ENCODE measurements at places on chromosomes 7 and 10. TPM values are rescaled to one million over a fixed set of nuclear protein-coding genes. Genes with fewer than 3 reads are reported as not detected.
A peak's percentile ranks its signal among the peaks of the same experiment; 100 is the strongest.

GRCh38 chr10:49408519-49409306 lies 12.8 kb upstream of the DRGX start:
- no peak for DNase-seq

GRCh38 chr7:117134889-117135552 lies 181.7 kb downstream of the ST7 start:
- DNase-seq = no peak

The HOXA1 gene
- total RNA-seq = 8.3 TPM

- no peak for DNase-seq
Observed at GRCh38 chr10:30436191-30436611, 2.2 kb downstream of the MAP3K8 start.

- no peak for DNase-seq
Observed at GRCh38 chr10:71344993-71345480, 26.0 kb downstream of the SLC29A3 start.

DNA sequence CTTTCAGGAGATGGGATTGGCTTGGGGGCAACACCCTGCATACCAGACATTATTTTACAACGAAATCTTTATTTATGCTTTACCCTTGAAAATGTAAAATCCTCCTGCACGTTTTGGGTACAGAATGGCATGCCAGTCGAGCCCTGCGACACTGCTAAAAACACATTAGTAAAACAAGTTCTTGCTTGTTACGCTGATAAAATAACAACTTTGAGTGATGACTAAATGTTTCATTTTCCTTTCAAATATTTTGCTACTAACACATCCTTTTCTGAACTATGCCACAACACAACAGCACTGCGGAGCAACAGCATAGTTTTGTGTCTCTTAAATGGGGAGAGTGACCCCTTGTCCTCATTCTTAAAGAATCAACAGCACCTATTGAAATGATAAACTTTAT lies 76.0 kb upstream of the SEMA3D start:
- peak; percentile 46 for DNase-seq

The ZNF786 gene
- total RNA-seq = 5.5 TPM

DNA sequence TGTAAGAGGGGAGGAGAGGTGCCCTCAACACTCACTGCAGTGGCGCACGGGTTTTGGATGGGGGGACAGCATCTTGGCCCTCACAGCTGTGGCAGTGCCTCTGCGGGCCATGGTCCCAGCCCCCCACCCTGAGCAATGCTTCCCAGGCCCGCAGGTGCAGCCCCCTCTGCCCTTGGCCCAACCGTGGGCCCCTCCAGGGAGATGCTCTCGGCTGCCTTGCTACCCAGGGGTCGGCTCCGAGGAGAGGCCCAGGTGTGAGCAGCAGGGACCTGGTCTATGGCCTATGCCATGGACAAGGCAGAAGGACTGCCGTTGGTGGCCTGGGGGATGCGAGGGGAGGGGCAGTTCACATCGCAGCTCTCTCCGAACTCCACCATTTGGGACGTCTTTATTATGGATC lies 159.2 kb downstream of the RNF216 start:
- DNase-seq = no peak

GRCh38 chr10:62669341-62669740 lies 135.2 kb upstream of the ADO start:
- DNase-seq = no peak

The ATG9B gene
- 0.18 TPM for total RNA-seq

GRCh38 chr7:117178600-117178999 lies 144.3 kb downstream of the WNT2 start:
- DNase-seq = no peak

The ERVW-1 gene
- total RNA-seq = not detected

DNA sequence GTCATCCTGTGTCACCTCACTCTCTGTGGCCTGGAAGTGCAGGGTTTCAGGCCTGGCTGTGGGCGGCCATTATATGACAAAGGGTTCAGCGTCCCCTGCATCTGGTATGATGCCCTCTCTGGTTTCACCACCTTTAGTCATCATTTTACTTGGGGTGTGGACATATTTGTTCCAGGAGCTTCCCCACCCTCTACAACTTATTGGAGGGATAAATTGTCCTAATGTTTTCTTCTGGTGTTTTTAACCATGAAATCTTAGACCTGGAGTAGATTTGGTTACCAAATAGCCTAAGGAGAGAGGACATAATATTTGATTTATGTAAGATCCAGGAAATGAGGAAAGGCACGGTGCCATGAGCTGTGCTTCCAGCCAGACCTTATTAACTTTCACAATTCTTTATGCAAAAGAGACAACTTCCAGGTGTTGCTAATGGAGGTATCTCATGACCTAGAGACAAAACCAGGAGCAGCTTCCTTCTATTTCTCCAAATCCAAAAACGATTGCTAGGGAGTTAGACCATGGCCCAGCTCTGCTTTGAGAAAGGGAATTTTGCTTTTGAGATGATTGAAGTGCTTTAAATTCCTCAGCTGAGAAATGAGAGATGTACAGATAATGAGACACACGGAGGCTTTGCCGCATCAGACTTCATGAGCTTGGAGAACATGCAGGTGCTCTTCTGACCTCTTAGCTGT lies 20.9 kb downstream of the WBP1L start:
- no peak for DNase-seq

DNA sequence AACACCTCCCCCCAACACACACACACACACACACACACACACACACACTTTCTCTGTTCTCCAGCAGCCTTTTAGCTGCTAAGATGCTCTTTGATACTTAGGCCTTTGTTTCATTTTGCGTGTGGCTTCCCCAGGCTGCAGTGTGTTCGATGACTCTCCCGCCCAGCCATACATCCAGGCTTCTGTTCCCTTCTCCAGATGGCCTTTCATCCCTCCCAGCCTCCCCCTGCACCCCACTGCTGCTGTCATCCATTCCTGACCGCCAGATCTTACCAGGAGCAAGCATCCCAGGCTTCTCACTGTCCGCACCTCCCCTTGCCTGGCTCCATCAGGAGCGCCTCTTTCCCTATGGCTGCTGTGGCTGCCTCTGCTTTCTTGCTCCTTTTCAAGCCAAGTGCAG lies 77.8 kb upstream of the PPIF start:
- DNase-seq = no peak

The ELN gene
- total RNA-seq = not detected

GRCh38 chr7:110621289-110621688 lies 469.6 kb upstream of the LRRN3 start:
- DNase-seq = no peak

The TBC1D12 gene
- 5.1 TPM for total RNA-seq

DNA sequence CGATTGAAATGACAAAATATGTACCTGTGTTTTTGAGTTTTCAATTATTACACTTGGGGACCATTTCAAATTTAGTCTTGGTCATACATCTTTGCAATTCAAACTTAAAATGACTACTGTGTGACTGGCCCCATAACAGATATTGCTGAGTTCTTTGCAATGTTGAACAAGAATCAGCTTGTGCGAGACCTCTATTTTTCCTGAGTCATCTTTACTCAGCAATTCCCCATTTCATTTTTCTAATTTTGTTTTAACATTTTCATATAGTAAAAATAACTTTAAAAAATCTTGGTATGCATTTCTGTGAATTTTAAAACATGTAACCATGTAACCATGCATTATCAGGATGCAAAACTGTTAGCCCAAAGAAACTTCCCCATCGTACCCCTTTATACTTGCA lies 678.1 kb downstream of the ANKRD7 start:
- DNase-seq = peak; percentile 54

DNA sequence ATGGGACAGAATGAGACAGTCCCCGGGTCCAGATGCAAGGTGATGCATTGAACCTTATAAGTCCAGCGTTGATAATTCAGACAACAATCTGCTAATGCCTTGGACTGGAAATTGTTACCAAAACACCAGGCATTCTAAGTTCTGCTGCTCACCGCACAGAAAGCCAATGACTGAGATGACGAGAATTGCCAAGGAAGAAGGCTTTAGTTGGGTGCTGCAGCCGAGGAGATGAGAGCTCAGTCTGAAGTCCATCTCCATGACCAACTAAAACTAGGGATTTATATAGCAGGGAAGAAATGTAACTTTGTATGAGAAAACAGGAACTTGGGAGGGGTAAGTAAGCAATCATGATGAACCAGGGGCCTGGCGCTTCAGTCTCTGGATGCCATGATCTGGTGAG lies 68.7 kb downstream of the PRKCQ start:
- no peak for DNase-seq

The TLX1 gene
- total RNA-seq = not detected

GRCh38 chr7:2920956-2921652 lies 77.0 kb upstream of the GNA12 start:
- no peak for DNase-seq

The GPR22 gene
- not detected for total RNA-seq

DNA sequence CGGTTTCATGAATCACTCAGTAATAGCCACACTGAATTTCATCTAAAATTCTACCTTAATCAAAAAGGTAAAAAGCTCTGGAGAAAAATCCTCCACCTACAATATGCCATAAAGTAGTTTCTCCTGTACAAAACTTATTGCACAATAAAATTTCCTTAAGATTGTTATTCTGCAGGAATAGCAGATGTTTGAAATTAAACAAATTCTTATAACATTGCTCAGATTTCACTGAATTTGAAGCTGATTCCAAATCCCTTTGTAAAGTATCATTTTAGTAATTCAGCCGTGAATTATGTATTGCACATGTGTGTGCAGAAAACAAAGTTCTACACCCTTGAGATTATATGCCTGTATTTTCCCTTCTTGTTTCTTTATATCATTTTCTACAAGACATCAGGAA lies 123.8 kb downstream of the AMPH start:
- DNase-seq = no peak

The EPO gene
- 0.41 TPM for total RNA-seq

The PLXNA4 gene
- total RNA-seq = not detected

DNA sequence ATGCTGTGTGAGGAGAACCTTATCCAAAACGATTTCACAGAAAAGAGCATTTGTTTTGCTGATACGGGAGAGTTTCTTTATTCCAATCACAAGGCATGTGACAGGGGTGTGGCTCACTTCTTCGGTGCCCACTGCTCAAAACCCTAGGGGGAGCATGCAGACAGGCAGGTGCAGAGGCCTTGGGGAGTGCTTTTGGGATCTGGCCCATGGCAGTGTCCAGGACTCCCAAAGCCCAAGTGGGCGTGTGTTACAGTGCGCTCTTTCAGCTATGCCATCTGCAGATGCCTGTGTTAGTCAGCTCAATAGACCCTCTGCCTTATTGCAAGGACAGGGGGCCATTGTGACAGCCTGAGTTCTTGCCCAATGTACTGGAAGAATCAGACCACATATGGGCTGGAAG lies 94.8 kb downstream of the CSTF2T start:
- no peak for DNase-seq

- peak; percentile 95 for DNase-seq
Observed at GRCh38 chr7:121544726-121545125, 148.6 kb upstream of the FAM3C start.

The LAMB1 gene
- total RNA-seq = 219 TPM

DNA sequence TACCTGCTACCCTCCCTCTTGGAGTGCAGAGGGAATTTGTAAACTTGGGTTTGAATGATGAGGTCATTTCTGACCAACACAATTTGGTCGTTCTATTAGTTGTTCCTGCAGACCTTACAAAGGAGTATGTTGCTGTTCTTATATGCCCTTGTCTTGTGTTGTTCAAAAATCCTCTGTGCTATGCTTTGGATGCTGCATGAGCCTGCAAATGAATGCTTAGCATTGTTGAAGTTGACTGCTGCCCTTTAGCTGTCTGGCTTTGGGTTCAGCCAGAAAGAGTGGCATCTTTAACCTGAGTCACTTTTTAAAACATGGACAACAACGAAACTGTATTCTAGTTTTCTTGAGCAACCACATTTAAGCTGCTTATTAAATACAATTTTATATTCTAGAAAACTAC lies 80.3 kb downstream of the SND1 start:
- no peak for DNase-seq
